ENCODE measurements at places on chromosomes 4 and X.
A peak's percentile ranks its signal among the peaks of the same experiment; 100 is the strongest.

- no peaks in the 10 kb centered on the region for H3K36me3 ChIP-seq
- no peaks in the 10 kb centered on the region for H3K27me3 ChIP-seq
- H3K4me3 ChIP-seq, result peak overlapping the region; percentile 2
- peaks cover 27% of the 10 kb centered on the region for H3K4me1 ChIP-seq
- H3K27ac ChIP-seq, result peak overlapping the region; percentile 37
Measured at GRCh38 chr4:173121076-173121561, 47.5 kb upstream of the GALNT7 start.

DNA sequence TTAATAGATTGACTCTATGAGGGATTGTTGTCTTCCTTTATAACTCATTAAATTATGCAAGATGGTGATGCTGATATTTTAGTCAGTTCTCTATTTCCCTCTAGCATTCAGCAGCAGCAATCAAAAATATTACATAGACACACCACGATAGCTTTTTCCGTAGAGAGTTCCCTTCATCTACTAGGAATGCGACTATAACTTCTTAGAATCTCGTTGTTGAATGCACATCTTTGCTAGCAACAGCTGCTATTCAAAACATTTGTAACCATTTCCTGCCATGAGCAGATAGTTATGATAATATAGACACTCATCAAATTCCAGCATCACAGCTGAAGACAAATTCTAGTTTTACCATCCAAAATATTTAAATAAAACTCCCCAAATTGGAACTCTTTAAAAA is 147.4 kb upstream of the FGF13 start:
- H3K36me3 ChIP-seq, result no peaks in the 10 kb centered on the region
- no peaks in the 10 kb centered on the region for H3K27me3 ChIP-seq
- H3K4me1 ChIP-seq, result no peaks in the 10 kb centered on the region
- no peak overlapping the region for H3K27ac ChIP-seq
- DNase-seq, result no peak
- no peak overlapping the region for H3K4me3 ChIP-seq

DNA sequence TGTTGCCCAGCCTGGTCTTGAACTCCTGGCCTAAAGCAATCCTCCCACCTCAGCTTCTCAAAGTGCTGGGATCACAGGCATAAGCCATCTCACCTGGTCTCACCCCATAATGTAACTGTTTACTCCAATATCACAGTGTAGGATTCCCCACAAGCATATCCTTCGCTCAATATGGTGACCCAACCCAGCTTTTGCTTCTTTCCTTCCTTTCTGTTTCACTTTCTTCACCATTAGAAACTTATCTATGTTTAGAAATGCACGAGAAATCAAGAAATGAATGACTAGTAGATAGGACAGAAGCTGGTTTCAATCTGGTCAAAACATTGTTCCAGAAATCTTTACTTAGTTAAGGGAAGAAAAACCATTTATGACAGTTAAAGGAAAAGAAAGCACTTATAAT is 18.9 kb downstream of the TSPAN5 start:
- no peaks in the 10 kb centered on the region for H3K36me3 ChIP-seq
- H3K27me3 ChIP-seq, result no peaks in the 10 kb centered on the region
- H3K4me1 ChIP-seq, result peaks cover 8% of the 10 kb centered on the region
- H3K27ac ChIP-seq, result peak overlapping the region; percentile 58
- no peak for DNase-seq

DNA sequence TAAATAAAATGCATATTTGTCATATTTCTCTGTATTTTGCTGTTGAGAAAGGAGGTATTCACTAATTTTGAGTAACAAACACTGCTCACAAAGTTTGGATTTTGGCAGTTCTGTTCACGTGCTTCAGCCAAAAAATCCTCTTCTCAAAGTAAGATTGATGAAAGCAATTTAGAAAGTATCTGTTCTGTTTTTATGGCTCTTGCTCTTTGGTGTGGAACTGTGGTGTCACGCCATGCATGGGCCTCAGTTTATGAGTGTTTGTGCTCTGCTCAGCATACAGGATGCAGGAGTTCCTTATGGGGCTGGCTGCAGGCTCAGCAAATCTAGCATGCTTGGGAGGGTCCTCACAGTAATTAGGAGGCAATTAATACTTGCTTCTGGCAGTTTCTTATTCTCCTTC is 3.3 kb downstream of the HTT start:
- peak overlapping the region; percentile 79 for H3K27ac ChIP-seq
- no peak overlapping the region for H3K4me3 ChIP-seq
- H3K36me3 ChIP-seq, result peaks cover 2% of the 10 kb centered on the region
- peaks cover 24% of the 10 kb centered on the region for H3K4me1 ChIP-seq
- DNase-seq, result no peak
- no peaks in the 10 kb centered on the region for H3K27me3 ChIP-seq

DNA sequence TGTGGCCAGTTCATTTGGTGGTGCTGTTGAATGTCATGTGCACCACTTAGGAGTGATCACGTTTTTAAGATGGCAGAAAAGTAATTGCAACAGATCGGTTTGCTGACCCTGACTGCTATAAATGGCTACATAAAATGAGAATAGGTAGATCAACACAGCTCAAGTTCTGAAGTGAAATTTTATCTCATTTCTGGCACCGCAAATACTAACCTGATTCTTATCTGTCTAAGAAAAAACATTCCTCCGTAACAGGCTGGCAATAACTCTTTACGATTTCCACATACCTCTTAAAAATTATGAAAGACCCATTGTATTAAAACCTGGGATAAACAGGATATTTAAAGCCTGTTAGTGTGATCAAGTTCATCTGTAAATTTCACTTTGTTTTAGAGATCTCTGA is 387.5 kb downstream of the PDGFC start:
- no peaks in the 10 kb centered on the region for H3K36me3 ChIP-seq
- H3K27ac ChIP-seq, result peak overlapping the region; percentile 40
- H3K27me3 ChIP-seq, result no peaks in the 10 kb centered on the region

DNA sequence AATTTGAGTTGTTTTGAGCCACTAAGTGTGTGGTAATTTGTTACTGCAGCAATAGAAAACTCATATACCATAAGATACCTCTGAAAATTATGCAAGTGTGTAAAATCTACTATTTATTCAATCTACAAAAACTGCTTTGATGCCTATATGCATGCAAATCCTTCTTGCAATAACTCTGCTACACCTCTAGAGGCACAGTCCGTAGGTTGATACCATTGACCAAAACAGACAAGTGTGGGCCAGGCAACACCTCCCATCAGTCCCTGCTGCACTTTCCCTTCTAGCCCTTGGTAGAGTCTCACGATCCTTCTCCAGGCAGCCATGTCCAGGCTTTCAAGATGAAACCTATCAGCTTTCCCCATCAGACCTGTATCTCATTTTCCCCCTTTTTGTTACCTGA is 48.8 kb upstream of the FAM9A start:
- DNase-seq, result no peak
- no peak overlapping the region for H3K4me3 ChIP-seq
- no peaks in the 10 kb centered on the region for H3K27me3 ChIP-seq
- peaks cover 9% of the 10 kb centered on the region for H3K4me1 ChIP-seq
- no peak overlapping the region for H3K27ac ChIP-seq
- no peaks in the 10 kb centered on the region for H3K36me3 ChIP-seq

DNA sequence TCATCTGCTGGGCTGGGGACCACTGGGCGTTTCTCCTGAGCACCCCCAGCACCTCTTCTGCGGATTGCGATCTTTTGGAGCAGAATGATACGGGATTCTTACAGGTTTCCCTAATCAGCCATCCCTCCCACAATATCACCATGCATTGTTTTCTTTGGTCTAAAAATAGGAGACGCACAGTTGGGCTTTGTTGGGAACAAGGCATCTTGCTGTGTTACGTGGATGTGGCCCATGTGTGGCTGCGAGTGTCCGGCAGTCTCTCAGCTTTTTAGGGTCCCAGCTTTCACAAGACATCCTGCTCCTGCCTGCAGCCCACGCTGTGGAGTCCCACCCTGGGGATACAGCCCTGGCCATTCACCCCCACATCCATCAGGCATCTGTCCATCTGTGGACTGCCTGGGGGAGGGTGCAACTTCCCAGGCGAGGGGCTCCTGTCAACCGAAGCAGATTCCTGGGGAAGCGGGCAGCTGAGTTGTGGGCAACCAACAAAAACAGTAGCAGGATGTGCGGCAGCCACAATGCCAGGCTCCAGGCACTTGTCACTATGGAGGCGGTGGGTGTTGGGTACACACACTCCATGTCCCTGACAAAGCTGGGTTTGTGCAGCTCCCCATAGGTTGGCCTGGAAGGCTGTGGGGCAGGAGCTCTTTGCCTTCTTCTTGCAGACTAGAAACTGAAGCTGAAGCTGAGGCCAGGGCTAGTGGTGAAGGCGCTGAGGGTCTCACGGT is 185.5 kb upstream of the PSAPL1 start:
- H3K36me3 ChIP-seq, result no peaks in the 10 kb centered on the region
- H3K27ac ChIP-seq, result no peak overlapping the region
- peaks cover 61% of the 10 kb centered on the region for H3K27me3 ChIP-seq

DNA sequence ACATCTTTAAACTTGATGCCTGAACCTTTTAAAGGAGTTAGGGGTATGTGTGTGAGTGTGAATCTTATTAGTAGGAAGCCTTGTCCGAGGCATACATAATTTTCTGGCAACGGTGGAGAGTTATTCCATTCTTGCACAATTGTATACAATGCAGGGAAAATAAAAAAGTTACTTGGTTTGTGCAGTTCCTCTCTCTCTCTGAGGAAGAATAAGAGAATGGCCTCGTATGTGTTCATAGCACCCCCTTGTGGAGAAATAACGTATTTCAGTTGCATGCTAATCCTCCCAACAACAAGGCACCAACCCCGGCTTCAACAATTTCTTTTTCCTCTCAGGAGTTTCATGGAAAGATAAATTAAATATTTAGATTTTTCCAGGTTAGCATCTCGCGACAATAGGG is 33.7 kb upstream of the FGF13 start:
- no peaks in the 10 kb centered on the region for H3K36me3 ChIP-seq
- H3K27me3 ChIP-seq, result no peaks in the 10 kb centered on the region
- no peak overlapping the region for H3K4me3 ChIP-seq
- DNase-seq, result peak; percentile 39
- no peaks in the 10 kb centered on the region for H3K4me1 ChIP-seq
- no peak overlapping the region for H3K27ac ChIP-seq

- H3K4me3 ChIP-seq, result no peak overlapping the region
- no peak for DNase-seq
- H3K4me1 ChIP-seq, result peaks cover 7% of the 10 kb centered on the region
- peaks cover 32% of the 10 kb centered on the region for H3K36me3 ChIP-seq
- no peak overlapping the region for H3K27ac ChIP-seq
Measured at GRCh38 chr4:102862016-102862415, 6.8 kb upstream of the CISD2 start.

DNA sequence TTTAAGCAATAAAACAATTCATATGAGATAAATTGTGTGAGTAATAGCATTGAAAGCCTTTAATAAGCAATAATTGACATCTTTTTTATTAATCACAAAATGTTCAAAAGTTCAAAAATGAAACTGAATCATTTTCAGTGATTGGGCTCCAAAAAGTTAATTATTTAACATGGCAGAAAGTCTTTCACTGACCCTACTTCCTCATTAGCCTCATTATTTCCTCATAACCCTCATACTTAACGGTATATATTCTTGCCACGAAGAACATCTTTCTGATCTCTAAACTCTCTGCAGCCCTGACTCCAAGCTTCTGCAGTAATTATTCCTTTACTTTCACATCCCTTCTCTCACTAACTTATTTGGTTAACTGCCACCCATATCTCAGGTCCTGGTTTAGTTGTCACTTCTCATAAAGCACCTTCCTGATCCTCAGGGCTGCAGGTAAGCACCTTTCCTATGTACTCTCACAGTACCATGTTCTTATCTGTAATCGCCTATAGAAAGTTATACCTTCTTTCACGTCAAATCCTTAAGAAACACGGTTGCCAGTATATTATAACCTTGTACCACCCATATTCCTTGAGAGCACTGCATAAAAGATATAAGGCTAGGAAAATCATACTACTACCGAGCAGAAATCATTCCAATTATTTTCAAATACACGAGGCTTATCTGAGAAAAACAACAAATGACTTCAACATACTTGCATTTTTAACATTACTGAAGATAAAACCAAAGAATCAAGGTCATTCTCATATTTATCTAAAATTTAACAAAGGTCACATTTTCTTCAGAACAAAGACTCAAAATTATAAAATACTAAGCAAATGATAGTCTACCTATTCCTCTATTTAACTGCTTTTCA is 72.2 kb downstream of the PPP3CA start:
- H3K27me3 ChIP-seq, result no peaks in the 10 kb centered on the region
- H3K27ac ChIP-seq, result no peak overlapping the region
- H3K4me3 ChIP-seq, result no peak overlapping the region

DNA sequence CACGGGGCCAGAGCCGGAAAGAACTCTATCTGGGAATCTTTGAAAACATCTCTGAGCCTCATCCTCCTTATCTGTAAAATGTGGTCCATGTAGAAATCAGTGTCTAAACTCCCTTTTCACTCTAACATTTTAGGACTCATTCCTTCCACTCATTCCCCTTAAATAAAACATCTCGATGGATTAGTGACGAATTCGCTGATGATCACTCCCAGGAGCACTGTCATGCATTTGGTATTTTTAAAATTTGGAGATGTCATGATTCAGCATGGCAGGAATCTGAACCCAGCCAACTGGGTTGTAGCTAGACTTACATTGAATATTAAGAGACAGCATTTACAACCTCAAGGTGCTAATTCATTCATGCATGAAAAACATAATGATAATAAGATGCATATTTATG is 88.1 kb downstream of the SPANXN3 start:
- no peak overlapping the region for H3K27ac ChIP-seq
- no peaks in the 10 kb centered on the region for H3K4me1 ChIP-seq
- no peaks in the 10 kb centered on the region for H3K27me3 ChIP-seq

GRCh38 chr4:187470061-187470460 is 525.5 kb upstream of the ZFP42 start:
- H3K36me3 ChIP-seq, result no peaks in the 10 kb centered on the region
- DNase-seq, result no peak
- H3K4me3 ChIP-seq, result no peak overlapping the region
- H3K4me1 ChIP-seq, result peaks cover 11% of the 10 kb centered on the region
- H3K27ac ChIP-seq, result no peak overlapping the region
- no peaks in the 10 kb centered on the region for H3K27me3 ChIP-seq

- peak overlapping the region; percentile 34 for H3K27ac ChIP-seq
- no peak for DNase-seq
- peaks cover 23% of the 10 kb centered on the region for H3K4me1 ChIP-seq
- peak overlapping the region; percentile 26 for H3K4me3 ChIP-seq
- no peaks in the 10 kb centered on the region for H3K36me3 ChIP-seq
Measured at GRCh38 chr4:687048-687970, 1.6 kb downstream of the SLC49A3 start.

DNA sequence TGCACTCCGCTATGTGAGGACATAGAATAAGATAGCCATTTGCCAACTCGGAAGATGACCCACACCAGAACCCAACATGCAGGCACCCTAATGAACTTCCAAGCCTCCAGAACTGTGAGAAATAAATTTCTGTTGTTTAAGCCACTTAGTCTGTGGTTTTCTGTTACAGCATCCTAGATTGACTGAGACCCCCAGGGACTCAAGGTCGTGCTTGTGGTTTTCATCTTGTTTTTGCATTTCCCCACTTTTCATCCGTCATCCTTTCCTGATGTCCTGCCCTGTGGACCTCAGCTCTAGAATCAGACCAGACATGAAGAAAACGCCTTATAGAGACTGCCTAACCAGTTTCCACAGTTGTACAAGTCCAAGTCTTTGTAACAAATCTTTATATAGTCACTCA is 54.4 kb downstream of the MCUB start:
- no peaks in the 10 kb centered on the region for H3K36me3 ChIP-seq
- H3K27me3 ChIP-seq, result no peaks in the 10 kb centered on the region

GRCh38 chr4:168569066-168569930 is 72.4 kb downstream of the PALLD start:
- H3K27ac ChIP-seq, result peak overlapping the region; percentile 68
- peaks cover 29% of the 10 kb centered on the region for H3K4me1 ChIP-seq
- DNase-seq, result no peak
- H3K4me3 ChIP-seq, result no peak overlapping the region
- no peaks in the 10 kb centered on the region for H3K36me3 ChIP-seq

GRCh38 chr4:7465017-7465416 is 30.3 kb upstream of the PSAPL1 start:
- H3K4me3 ChIP-seq, result no peak overlapping the region
- H3K27me3 ChIP-seq, result peaks cover 3% of the 10 kb centered on the region
- no peaks in the 10 kb centered on the region for H3K36me3 ChIP-seq
- H3K27ac ChIP-seq, result no peak overlapping the region

Measured in mesothelial cell of epicardium (in vitro differentiated cells).